ENCODE measurements at places on chromosomes 1 and 21. TPM values are rescaled to one million over a fixed set of nuclear protein-coding genes. Genes with fewer than 3 reads are reported as not detected.

CA14 gene
- total RNA-seq = 0.28 TPM

- peak; percentile 53 for ATAC-seq
These were observed 180.1 kb downstream of the ZBTB18 start for GRCh38 chr1:244231193-244231571.

GRCh38 chr1:94413311-94413710, 4.9 kb upstream of the ABCD3 start:
- no peak for ATAC-seq

HES2 gene
- total RNA-seq = 47.3 TPM

DNA sequence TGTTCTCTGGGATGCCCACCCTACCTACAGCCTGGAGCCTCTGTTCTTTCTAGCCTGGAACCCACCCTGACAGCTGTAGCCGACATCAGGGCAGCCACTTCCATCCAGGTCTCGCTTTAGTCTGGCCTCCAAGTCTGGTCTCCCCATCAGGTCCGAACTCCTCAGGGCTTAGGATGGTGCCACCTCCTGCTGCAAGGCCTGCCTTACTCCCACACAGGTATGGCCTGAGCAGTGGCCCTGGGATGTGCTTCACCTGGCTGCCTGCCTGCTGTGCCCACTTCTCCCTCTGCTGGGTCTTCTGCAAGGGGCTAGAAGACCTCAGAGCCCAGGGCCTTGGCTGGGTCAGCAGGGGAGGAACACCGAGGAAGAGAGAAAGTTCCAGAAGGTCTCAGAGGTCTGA, 35.7 kb upstream of the MAGOH start:
- peak; percentile 7 for ATAC-seq

GRCh38 chr1:18951818-18952391, 4.6 kb downstream of the IFFO2 start:
- ATAC-seq = no peak

Measured in esophagus mucosa (tissue), 1 donor.